ENCODE measurements at places on chromosomes 1 and 21.

DNA sequence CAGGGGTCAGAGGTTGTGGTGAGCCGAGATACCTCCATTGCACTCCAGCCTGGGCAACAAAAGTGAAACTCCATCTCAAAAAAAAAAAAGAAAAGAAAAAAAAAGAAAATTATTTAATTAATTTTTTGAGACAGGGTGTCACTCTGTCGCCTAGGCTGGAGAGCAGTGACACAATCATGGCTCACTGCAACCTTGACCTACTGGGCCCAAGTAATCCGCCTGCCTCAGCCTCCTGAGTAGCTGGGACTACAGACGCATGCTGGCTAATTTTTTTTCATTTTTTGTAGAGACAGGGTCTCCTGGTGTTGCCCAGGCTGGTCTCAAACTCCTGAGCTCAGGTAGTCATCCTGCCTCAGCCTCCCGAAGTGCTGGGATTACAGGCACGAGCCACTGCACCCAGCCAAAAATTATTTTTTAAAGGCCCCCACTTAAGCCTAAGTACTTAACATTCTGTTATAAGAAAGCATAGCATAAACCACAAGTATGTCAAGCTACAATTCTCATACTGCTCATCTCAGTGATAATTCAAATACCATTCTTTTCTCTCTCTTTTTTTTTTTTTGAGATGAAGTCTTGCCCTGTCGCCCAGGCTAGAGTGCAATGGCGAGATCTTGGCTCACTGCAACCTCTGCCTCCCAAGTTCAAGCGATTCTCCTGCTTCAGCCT is 19.9 kb downstream of the NUCKS1 start:
- DNase-seq = no peak

DNA sequence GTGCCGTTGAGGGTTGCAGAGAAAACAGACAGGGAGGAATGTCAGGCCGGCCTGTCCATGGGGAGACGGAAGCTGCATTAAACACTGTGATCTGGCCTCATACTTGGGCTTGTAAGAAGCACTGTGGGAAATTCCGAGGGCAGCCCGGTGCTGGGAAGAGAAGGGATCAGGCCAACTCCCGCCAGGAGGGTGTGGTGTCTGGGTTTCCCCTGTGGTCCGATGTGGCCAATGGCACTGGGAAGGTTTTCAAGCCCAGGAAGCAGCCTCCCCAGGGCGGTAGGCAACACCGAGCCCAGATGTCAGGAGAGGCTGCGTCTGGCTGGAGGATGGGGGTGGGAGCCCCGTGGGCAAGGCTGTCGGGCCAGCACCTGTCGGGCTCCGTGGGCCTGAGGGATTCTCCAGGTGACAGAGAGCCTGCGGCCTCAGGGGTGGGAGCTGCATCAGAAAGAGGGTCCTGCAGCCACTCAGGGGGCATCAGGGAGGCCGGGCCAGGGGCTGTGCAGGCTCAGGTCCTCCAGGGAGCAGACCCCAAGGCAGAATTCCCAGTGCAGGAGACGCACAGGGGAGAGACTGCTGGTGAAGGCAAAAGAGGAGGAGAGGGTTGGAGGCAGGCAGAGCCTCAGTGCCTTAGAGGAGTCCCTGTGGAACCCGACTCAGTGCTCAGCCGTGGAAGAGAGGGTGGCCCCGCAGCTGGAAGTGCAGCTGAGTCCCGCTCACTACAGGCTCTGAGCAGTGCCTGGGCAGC is 8.4 kb downstream of the UBASH3A start:
- DNase-seq = no peak

- no peak for DNase-seq
Observed at GRCh38 chr1:156291226-156292061, 4.0 kb downstream of the GLMP start.

DNA sequence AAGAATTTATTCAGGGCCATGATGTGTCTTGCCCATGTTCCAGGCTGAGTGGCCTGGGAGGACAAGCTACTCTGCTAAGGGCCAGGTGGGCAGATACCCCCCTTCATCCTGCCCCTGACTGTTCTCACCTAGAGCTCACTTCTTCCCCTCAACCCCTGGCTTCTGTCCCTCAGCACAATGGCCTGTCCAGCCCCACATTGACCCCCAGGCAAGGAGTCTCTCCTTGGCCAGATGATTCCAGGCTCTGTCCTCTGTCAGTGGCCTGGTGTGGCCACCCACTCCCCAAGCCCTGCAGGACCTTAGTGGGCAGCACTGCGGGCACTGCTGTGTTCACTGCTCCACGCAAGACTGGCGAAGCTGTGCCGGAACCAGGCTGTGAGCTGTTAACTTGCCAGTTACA is 460.0 kb downstream of the MATN1 start:
- DNase-seq = no peak

- DNase-seq = no peak
Observed at GRCh38 chr1:230750986-230751625, 3.9 kb downstream of the CAPN9 start.

DNA sequence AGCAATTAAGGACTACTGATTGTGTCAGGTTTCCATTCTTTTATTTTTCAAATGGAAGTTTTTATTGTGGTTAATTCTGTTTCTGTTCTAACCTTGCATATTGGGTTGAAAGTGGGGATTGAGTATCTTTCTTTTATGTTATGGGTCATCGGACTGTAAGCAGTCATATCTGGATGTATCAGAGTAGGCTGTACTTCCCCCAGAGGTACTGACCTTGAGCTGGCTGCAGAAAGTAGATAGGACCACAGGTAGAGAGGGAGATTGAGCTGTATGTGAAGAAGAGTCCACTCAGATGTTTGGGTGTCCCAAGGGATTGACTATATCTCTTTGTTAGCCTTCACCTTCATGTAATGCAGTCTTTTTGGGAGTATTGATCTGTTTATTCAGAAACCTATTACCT is 20.5 kb upstream of the ALG14 start:
- DNase-seq = no peak

DNA sequence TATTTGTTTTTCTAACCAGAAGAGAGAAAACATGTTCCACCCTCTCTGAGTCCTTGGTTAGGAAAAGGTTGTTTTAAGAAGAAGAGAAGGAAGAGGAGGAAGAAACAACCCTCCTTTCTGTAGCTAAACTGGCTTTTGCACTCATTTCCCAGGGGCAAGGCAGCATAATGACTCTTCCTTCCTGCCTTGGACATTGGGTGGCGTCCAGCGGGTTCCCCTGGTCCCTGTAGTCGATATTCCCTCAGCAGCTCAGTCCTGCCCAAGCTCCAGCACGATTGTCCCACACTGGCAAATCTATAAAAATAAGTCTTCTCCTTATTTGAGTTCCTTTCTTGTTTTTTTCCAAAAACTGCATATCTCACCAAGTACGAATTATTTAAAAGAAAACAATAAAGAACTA is 81.2 kb downstream of the TEX35 start:
- no peak for DNase-seq

Data from stimulated activated CD8-positive, alpha-beta memory T cell treated with anti-CD3 and anti-CD28 coated beads, Interleukin-12 subunit alpha, Interleukin-12 subunit beta, amount 100 ng/mL, for 1 hour (primary cell).